ENCODE measurements at places on chromosomes 16 and 17.

- DNase-seq: no peak
Observed at GRCh38 chr17:75642182-75642783, 9.0 kb downstream of the SMIM5 start.

GRCh38 chr16:24853830-24854229 is 8.1 kb downstream of the SLC5A11 start:
- DNase-seq: peak; percentile 94

- peak; percentile 19 for DNase-seq
Observed at GRCh38 chr16:87465306-87465705, 27.5 kb downstream of the ZCCHC14 start.

DNA sequence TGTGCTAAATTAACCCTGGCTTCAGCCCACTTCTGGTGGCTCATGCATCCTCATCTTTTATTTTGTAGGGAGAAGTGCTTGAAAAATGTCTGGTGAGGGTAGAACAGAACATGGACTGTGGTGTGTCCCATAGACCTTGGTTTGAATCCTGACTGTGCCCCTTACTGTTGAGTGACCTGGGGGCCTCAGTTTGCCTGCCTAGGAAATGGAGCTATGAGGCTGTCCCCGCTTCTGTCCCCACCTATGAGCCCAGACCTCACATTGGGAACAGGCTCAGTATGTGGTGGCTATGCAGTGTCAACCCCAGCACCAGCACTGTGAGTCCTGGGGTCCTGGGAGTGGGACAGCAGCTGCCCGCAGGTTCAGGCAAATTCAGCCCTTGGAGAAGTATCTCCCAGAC is 186.3 kb upstream of the GSE1 start:
- DNase-seq: no peak

DNA sequence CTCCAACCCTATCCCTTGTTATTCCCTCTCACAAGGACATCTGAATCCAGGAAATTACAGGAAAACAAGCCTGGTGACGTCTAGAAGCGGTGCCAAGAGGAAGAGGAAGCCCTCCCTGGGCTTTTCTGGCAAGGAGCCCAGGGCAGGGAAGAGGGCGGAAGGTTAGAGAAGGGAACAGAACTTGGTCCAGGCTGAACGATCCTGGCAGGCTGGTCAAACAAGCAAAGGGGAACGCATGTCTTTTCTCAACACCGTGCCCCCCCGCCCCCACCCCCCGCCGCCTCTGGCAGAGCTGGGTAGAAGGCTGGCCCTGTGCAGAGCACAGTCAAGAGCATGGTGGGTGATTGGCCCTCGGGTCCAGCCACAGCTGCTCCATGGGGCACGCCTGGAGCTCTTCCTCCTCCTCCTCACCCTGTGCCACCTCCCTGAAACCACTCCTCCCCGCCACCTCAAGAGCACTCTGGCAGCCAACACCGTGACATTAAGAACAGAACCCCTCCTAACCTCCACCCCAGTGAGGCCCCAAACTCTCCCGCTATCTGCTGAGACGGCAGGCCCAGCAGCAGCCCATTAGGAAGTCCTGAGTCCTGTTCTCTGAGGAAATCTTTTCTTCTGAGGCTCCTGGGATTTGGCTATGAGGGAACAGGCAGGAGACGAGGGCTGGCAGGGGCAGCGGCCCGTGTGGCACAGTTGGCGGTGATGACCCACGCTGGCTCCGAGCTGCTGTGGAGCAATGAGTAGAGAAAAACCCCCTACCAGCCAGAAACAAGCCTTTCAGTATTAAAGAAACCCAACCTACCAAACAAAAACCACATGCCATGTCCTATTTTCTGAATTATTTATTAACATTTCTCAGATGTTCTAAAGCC is 7.3 kb downstream of the C16orf86 start:
- DNase-seq: peak; percentile 69

DNA sequence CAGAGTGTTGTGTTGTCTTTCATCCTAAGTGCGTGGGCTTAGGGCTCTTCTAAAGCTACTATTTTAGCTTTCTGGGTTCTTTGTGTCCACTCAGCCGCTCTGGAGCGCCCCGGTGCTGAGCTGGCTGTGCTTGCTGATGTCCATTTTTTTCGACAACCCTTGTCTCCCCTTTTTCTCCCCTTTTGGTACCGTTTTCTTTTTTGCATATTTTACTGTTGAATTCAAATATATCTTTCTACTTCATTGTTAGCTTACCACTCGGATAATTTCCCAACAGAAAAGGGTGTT is 1.2 kb downstream of the SRRM2 start:
- no peak for DNase-seq

DNA sequence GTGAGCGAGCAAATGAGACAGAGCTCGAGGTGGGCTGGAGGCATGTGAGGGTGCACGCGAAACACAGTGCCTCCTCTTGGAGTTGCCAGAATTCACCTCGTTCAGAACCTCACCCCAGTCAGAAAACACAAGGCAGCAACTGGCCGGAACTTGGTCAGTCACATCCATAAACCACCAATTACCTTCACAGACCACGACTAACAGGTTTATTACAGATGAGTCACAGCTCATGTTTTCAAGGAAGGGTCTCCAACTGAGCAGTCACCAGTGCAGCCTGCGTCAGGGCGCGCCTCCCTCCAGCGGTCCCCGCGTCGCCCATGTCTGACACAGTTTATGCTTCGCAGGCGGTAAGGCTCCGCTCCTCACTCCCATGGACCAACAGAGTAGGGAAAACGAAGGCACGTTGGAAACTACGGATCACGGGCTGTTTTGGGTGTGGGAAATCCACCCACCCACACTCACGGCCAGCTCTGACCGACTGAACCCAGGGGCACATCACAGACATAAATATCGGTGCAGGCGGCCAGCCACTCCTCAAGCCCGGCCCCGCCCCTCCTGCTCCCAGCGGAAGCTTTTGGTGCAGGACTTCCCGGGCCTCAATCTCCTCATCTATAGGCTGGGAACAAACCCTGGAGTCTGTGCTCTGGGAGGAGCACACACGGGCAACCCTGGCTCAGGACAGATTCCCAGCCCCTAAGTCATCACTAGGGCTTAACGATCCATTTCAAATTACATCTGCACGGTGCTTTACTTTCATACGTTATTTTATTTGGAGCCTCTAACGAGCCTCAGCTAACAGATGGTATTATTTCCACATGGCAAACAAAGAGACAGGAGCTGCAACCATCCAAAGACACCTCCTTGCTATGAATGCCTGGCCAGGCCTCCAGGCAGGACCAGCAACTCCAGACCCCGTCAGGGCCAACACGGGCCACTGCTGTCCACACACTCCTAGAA is 126.3 kb downstream of the ZNF778 start:
- DNase-seq: no peak

- DNase-seq: no peak
Observed at GRCh38 chr16:53678756-53679343, 24.8 kb downstream of the RPGRIP1L start.

GRCh38 chr16:26016989-26017388 is 325.2 kb downstream of the HS3ST4 start:
- DNase-seq: no peak

- DNase-seq: no peak
Observed at GRCh38 chr17:49715717-49716279, 8.0 kb upstream of the SLC35B1 start.

- peak; percentile 83 for DNase-seq
Observed at GRCh38 chr17:80892019-80892855, 99.4 kb upstream of the CHMP6 start.

DNA sequence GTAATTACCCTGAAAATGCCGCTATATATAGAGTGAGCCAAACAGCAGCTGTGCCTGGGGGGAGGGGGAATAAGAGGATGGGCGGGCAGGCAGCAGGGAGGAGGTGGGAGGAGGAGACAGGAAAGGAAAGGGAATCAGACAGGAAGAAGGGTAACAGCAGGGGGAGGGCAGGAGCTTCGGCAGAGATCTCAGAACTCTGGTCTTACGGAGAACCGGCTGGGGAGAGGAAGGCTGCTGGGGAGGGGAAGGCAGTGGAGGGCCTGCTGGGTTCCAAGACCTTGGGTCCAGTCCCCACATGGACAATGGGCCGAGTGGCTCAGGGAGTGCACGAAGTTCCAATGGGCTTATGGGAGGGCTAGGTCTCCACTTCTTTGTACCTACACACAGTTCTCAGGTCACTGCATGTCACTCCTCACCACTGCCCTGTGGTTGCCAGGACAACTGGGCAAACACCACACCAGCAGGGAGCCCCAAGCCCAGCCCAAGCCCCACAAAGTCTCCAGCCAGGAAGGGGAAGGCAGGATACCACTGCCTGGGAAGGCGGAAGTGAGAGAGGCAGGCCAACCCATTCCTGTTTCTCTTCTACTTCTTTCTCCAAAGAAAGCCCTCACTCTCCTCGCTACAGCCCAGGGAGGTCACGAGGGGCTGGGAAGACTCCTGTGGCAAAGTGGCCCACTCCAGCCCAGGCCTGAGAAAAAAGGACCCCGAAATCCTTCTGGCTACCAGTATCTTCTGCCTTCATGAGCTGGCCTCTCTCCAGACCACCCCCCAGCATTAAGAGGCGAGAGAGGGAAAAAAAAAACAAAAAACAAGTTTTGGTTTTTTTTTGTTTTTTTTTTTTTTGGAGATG is 25.3 kb downstream of the G6PC3 start:
- DNase-seq: peak; percentile 87

DNA sequence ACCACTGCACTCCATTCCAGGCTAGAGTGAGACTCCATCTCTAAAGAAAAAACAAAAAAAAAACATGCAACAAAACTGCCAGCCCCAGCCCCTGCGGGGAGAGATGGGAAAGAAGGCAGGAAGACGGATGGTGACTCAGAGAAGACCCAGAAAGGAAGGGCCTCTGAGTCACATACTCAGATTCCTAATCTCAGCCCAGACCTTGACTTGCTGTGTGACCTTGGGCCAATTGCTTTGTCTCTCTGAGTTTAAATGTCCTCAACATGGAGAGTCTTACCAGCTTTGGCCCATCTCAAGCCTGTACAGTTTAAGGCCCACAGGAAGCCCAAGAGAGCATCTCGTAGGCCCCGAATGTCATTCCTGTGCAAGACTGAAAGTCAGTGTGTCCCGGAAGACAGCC is 86.5 kb upstream of the LHX1 start:
- no peak for DNase-seq

- peak; percentile 66 for DNase-seq
Observed at GRCh38 chr17:3888343-3889171, 4.3 kb downstream of the CAMKK1 start.

GRCh38 chr17:36657763-36658490 is 56.5 kb downstream of the MRM1 start:
- DNase-seq: no peak

DNA sequence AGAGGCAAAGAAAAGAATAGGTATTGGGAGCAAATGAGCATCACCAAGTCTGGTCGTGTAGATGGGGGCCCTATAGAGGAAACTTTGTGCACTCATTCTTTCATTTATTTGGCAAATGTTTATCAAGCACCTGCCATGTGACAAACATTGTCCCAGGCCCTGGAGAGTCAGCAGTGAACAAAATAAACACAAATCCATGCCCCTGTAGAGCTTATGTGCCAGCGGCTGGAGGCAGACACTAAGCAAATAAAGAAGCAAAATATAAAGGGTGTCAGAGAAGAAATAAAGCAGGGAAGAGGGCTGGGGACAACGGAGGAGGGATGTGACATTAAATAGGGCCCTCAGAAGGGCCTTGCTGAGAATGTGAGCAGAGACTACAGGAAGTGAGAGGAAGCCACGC is 45.5 kb downstream of the KATNIP start:
- no peak for DNase-seq

DNA sequence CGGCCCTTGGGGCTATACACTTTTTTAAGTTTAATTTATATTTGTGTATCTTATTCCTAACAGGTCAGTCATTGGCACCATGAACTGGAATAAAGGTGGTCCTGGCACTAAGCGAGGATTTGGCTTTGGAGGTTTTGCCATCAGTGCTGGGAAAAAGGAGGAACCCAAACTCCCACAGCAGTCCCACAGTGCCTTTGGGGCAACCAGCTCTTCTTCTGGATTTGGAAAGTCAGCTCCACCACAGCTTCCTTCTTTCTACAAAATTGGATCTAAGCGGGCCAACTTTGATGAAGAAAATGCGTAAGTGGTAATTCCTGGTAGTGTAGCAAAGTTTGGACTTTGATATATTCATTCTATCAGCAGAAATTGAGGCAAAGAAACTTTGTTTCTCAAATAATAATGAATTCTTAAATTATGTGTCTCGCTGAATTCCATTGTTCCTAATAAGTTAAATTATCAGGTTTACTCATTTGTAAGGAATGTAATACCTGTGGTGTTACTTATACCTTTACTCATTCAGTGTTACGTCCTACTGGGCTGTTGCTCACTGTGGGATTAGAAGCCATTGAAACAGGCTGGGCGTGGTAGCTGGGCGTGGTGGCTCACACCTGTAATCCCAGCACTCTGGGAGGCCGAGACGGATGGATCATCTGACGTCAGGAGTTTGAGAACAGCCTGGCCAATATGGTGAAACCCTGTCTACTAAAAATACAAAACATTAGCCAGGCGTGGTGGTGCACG is 13.2 kb downstream of the DDX42 start:
- DNase-seq: no peak
